Cortex of kidney (tissue), 1 donor: ENCODE measurements at places on chromosomes 1 and 21.

GRCh38 chr1:34683616-34684015 is 71.2 kb upstream of the GJB5 start:
- no peak for DNase-seq

GRCh38 chr1:61851849-61852669 is 109.8 kb downstream of the PATJ start:
- DNase-seq, result no peak

- DNase-seq, result no peak
Observed at GRCh38 chr1:157431751-157432150, 120.6 kb downstream of the FCRL5 start.

- DNase-seq, result no peak
Observed at GRCh38 chr1:232305050-232305449, 324.9 kb downstream of the SIPA1L2 start.

GRCh38 chr21:28200726-28201125 is 792.0 kb downstream of the LTN1 start:
- no peak for DNase-seq

DNA sequence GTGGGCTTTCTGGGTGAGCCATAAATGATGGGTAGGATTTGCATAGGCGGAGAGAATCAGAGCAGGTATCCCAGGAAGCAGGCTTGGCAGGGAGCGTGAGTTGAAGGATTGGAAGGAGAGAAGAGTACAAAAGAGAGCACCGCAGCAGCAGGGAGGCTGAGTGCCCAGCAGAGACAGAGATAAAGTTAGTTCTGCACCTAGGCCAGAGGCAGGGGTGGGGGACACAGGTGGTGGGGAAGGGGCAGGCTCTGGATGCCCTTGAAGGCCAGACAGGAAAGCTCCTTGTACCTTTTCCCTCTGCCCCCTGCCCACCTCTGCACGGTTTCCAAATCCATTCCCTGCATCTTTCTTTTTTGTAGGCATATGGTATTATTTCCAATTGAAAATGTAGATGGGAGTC is 33.0 kb upstream of the TRABD2B start:
- no peak for DNase-seq

DNA sequence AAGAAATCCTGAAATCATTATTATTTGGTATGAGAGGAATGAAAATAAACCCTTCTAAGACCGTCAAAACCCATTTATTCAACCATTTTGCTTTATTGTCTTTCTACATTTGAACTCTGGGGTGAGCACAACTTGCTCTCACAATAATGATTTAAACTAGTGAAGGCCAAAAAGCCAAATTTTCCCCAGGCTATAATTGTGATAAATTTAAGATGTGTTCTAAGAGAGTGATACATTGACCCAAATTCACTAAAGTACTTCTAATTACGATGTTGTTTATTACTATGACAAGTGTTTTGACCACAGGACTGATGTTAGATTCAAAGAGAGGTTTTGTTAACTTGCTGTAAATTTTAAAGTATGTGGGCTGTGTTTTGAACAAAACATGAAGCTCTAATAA is 670.9 kb upstream of the NR5A2 start:
- DNase-seq, result no peak

DNA sequence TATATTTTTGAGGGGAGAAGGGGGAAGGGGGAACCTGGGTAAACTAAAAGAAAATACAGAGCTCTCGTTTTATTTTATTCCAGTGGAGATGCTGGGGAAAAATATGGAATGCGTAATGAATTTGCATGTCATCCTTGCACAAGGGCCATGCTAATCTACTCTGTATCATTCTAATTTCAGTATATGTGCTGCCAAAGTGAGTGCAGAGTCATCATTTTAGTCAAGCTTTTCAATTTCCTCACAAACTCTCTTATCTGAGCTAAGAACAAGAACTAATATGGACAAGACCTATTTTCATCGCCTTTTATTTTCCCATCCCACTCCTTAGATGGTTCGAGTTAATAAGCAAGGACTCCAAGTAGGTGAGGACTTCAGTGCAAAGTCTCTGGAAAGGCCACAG is 13.2 kb downstream of the ADORA3 start:
- DNase-seq, result no peak

DNA sequence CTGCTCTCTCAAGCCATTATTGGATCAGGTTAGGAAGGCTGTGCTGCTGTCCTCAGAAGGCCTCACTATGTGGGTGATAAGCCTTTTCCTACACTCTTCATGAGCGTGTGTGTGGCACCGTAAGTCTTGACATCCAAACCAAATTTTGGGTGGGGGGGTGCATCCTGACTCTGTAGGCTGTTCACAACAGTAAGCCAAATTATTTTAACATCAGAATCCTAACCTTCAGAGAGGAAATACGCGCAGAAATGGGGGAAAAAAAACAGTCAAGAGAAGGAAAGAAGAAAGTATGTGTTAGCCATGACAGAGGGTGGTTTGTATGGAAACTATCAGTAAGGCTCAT is 21.0 kb downstream of the STPG1 start:
- no peak for DNase-seq

DNA sequence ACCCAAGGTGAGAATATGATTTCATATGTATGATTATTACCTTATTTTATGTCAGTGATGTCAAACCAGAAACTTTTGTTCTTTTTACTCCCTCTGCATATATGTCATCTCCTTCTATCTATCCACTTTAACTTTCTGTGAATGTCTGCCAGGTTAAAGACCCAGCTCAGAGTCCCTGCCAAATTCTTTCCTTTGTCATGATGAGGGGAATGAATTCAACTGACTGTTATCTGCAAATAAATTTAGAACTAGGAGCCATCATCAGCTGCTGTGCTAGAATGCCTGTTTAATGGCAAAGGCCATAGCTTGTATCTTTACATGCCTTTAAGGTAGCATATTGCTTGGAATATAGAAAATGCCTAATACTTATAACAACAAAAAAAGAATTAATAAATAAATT is 815.6 kb upstream of the NEGR1 start:
- no peak for DNase-seq

DNA sequence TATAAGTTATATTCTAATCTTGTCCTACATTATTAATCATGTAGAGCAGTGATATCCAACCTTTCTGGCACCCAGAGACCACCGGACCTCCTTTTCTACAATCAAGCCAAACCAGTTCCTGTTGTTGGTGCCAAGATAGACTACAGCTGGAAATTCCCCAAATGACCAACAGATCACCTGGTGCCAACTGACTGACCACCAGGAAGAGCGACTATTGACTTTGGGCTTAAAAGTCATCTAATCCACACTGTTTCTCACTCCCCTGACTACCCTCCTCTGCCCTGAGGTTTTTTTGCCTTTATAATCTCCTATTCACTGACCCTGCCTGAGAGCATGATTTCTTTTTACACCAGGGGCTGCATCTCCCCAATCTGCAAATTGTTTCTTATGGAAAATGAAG is 425.2 kb downstream of the TTLL7 start:
- DNase-seq, result no peak

GRCh38 chr21:45102391-45102932 is 28.1 kb downstream of the ADARB1 start:
- DNase-seq, result no peak

GRCh38 chr21:16775076-16775475 is 737.8 kb upstream of the CXADR start:
- DNase-seq, result no peak

- no peak for DNase-seq
Observed at GRCh38 chr1:7549277-7550161, 221.6 kb upstream of the VAMP3 start.
